ENCODE measurements at places on chromosomes 1 and 21. TPM values are rescaled to one million over a fixed set of nuclear protein-coding genes. Genes with fewer than 3 reads are reported as not detected.

GRCh38 chr1:35557118-35557610 lies at the start of gene KIAA0319L:
Gene KIAA0319L (minus strand): TSS chr1:35557403. CDS start chr1:35554491, 2,912 bp downstream.
- peaks cover 55% of the 10 kb centered on the region for H3K4me1 ChIP-seq
- H3K4me3 ChIP-seq = peak within 1 kb of the TSS; percentile 95
- peak within 1 kb of the TSS; percentile 89 for H3K27ac ChIP-seq
- peaks cover 11% of the 10 kb centered on the region for H3K36me3 ChIP-seq
- peaks cover 6% of the 10 kb centered on the region for H3K27me3 ChIP-seq

GRCh38 chr1:17416389-17416788 lies 23.1 kb downstream of the RCC2 start:
- peaks cover 2% of the 10 kb centered on the region for H3K27me3 ChIP-seq
- peaks cover 46% of the 10 kb centered on the region for H3K36me3 ChIP-seq
- H3K4me1 ChIP-seq = peaks cover 5% of the 10 kb centered on the region
- no peak overlapping the region for H3K27ac ChIP-seq
- H3K4me3 ChIP-seq = no peak overlapping the region

- H3K4me3 ChIP-seq = no peak overlapping the region
- H3K4me1 ChIP-seq = 0 out of 2 replicates have a peak, but pooled peaks cover 5% of the 10 kb centered on the region
- H3K27ac ChIP-seq = no peak overlapping the region
- no peak for DNase-seq
- H3K36me3 ChIP-seq = no peaks in the 10 kb centered on the region
Measured at GRCh38 chr1:206551986-206552326, 44.6 kb downstream of the RASSF5 start.

DNA sequence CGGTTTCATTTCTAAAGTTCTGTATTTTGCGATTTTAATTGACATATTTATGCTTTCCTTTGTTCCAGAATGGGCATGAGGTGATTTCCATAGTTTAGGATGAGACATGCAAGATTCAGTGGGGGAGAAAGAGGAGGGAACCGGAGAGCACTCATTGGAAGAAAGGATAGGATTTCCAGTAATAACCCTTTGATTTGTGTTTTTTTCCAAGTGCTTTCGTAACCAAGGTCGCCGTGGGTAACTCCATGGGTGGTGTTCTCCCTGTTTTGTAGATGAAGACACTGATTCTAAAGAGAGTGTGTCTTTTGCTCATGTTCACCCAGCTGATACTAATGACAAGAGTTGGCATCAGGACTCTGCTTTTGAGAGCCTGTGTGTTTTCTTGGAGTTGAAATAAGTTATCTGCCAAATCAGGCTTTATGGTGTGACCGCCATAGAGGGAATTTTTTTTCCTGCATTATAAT lies 170.1 kb downstream of the DHRS3 start:
- peaks cover 48% of the 10 kb centered on the region for H3K4me1 ChIP-seq
- H3K27me3 ChIP-seq = no peaks in the 10 kb centered on the region
- no peak for DNase-seq
- peaks cover 24% of the 10 kb centered on the region for H3K36me3 ChIP-seq
- H3K4me3 ChIP-seq = peak overlapping the region; percentile 16

ACOT11 gene
- total RNA-seq = 2.7 TPM

HSPB7 gene
- 18.6 TPM for total RNA-seq

ZMYND12 gene
- not detected for total RNA-seq

GRCh38 chr21:37364722-37365121 lies 1.9 kb upstream of the DYRK1A start:
- H3K4me1 ChIP-seq = peaks cover 22% of the 10 kb centered on the region
- no peak overlapping the region for H3K4me3 ChIP-seq
- DNase-seq = no peak
- peak overlapping the region; percentile 95 for H3K27ac ChIP-seq
- H3K27me3 ChIP-seq = no peaks in the 10 kb centered on the region

ZNF683 gene
- total RNA-seq = not detected

GRCh38 chr1:179599623-179600249 lies 8.1 kb downstream of the TDRD5 start:
- H3K27me3 ChIP-seq = no peaks in the 10 kb centered on the region
- DNase-seq = peak; percentile 30
- H3K4me1 ChIP-seq = no peaks in the 10 kb centered on the region
- no peak overlapping the region for H3K4me3 ChIP-seq
- H3K36me3 ChIP-seq = no peaks in the 10 kb centered on the region
- H3K27ac ChIP-seq = no peak overlapping the region

DNA sequence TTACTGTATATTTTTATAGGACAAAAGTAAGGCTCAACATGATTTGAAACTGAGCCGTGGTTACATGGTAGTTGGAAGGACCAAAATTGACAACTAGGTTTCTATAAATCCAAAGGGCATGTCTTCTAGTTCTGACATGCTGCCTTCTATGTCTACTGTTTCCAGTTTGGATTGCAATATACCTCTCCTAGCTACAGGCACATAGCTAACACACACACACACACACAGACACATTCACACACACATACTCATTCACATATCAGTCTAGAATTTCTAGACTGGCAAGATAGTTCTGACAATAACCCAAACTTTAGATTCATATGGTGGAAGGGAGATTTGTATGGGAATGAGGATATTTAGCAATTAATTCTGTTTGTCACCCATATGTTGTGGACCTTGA lies 544.8 kb upstream of the CAMK1G start:
- H3K4me3 ChIP-seq = no peak overlapping the region
- no peak overlapping the region for H3K27ac ChIP-seq
- H3K27me3 ChIP-seq = peaks cover 1% of the 10 kb centered on the region
- H3K36me3 ChIP-seq = no peaks in the 10 kb centered on the region

MEX3A gene
- 1.7 TPM for total RNA-seq

DNA sequence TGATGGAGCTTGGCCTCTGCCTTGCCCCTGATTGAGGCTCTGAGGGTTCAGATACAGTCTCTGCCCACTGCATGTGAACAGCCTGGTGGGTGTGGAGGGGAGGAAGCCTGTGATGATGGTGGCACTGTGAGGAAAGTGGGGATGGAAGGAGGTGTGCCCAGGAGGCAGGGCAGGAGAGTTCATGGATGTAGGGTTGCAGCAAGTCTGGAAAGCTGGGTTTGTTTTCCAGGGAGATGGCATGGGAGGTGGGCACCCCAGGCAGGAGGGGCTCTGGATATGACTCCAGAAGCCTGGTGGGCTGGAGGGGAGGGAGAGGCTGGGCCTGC lies 63.2 kb downstream of the ADARB1 start:
- no peaks in the 10 kb centered on the region for H3K36me3 ChIP-seq
- no peak overlapping the region for H3K27ac ChIP-seq
- H3K27me3 ChIP-seq = no peaks in the 10 kb centered on the region
- H3K4me3 ChIP-seq = no peak overlapping the region

GRCh38 chr1:94110021-94110761 lies 10.8 kb downstream of the ABCA4 start:
- no peaks in the 10 kb centered on the region for H3K36me3 ChIP-seq
- H3K4me1 ChIP-seq = peaks cover 25% of the 10 kb centered on the region
- no peak overlapping the region for H3K4me3 ChIP-seq
- peaks cover 22% of the 10 kb centered on the region for H3K27me3 ChIP-seq

SLAMF8 gene
- total RNA-seq = 0.24 TPM

GRCh38 chr1:171357179-171357578 lies 43.2 kb downstream of the FMO4 start:
- H3K4me3 ChIP-seq = no peak overlapping the region
- H3K4me1 ChIP-seq = peaks cover 5% of the 10 kb centered on the region
- no peak for DNase-seq
- no peaks in the 10 kb centered on the region for H3K36me3 ChIP-seq
- H3K27me3 ChIP-seq = peaks cover 11% of the 10 kb centered on the region
- no peak overlapping the region for H3K27ac ChIP-seq

DNA sequence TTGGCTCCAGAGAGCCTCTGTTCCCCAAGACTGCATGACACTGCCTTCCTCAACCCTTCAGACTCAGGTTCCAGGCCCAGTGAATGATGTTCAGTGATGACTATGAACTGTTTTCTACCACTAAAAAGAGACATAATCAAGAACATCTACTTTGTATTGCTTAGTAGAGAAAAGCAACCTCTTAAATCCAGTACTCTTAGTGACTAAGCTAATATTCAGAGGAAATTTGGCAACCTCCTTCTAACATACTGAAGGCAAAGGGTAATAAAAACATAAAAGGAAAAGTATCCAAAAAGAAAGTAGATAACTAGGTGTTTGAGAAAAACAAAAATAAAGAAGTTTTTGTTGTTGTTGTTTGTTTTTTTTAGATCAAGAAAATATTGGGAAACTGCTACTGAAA lies 153.3 kb upstream of the RUNX1 start:
- peak; percentile 45 for DNase-seq
- peak overlapping the region; percentile 99 for H3K27ac ChIP-seq
- peak overlapping the region; percentile 80 for H3K4me3 ChIP-seq
- H3K4me1 ChIP-seq = peaks cover 88% of the 10 kb centered on the region

DNA sequence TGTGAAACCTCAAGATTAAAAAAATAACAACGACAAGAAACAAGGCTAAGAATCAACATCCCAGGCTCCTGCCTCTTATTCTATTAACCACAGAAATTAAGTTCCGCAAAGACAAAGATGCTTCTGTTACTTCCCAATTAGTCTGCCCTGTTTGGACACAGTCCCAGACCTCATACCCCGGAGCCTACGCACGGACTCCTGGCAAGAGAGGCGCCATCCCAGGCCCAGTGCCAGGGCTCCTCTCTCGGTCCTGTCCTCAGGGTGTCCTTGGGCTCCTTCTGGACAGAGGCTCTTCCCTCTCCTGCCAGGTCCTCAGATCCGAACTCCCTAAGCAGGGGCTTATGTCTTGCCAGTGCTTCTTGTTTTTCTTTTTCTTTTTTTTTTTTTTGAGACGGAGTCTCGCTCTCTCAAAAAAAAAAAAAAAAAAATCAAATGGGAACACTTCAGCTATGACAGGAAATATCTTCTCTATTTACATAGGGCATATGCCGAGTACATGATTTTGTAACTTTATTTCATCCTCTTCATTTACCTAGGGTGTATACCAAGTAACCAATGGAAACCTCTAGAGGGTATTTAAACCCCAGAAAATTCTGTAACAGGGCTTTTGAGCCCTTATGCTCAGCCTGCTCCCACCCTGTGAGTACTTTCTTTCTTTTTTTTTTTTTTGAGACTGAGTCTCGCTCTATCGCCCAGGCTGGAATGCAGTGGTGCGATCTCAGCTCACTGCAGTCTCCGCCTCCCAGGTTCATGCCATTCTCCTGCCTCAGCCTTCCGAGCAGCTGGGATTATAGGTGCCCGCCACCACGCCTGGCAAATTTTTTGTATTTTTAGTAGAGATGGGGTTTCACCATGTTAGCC lies 11.7 kb upstream of the ENO1 start:
- peaks cover 31% of the 10 kb centered on the region for H3K4me1 ChIP-seq
- no peaks in the 10 kb centered on the region for H3K27me3 ChIP-seq
- peak overlapping the region; percentile 89 for H3K4me3 ChIP-seq
- H3K27ac ChIP-seq = peak overlapping the region; percentile 94
- H3K36me3 ChIP-seq = no peaks in the 10 kb centered on the region
- DNase-seq = peak; percentile 93

DNA sequence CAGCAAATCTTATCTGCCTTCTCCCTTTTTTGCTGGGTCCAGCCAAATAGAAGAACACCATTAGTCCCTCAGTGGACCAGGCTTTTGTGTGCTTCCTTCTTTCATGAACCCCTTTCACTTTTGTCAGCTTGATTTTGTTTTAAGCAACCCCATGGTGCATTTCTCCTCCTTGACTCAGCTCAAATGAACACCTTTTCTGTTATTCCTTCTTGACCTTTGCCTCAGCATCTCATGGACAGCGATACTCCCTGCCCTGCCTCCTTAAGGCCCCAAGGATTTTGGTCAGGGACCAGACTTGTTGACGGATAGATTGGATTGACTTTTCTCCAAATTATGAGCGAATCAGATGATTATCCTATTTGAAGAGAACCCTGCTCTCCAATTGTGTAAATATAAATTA lies 356.6 kb upstream of the USP24 start:
- no peak overlapping the region for H3K27ac ChIP-seq
- DNase-seq = no peak
- no peak overlapping the region for H3K4me3 ChIP-seq
- peaks cover 36% of the 10 kb centered on the region for H3K4me1 ChIP-seq
- H3K27me3 ChIP-seq = no peaks in the 10 kb centered on the region
- peaks cover 15% of the 10 kb centered on the region for H3K36me3 ChIP-seq

GRCh38 chr1:37662031-37662755 lies 27.5 kb upstream of the RSPO1 start:
- H3K4me3 ChIP-seq = no peak overlapping the region
- no peaks in the 10 kb centered on the region for H3K4me1 ChIP-seq
- H3K27ac ChIP-seq = no peak overlapping the region

GRCh38 chr1:238895911-238896310 lies 490.5 kb upstream of the CHRM3 start:
- H3K27ac ChIP-seq = no peak overlapping the region
- peaks cover 37% of the 10 kb centered on the region for H3K4me1 ChIP-seq
- no peak overlapping the region for H3K4me3 ChIP-seq
- H3K36me3 ChIP-seq = peaks cover 5% of the 10 kb centered on the region

- peaks cover 33% of the 10 kb centered on the region for H3K36me3 ChIP-seq
- H3K27ac ChIP-seq = no peak overlapping the region
- peaks cover 38% of the 10 kb centered on the region for H3K4me1 ChIP-seq
- DNase-seq = no peak
Measured at GRCh38 chr21:33841561-33841960, 74.0 kb downstream of the ATP5PO start.

DNA sequence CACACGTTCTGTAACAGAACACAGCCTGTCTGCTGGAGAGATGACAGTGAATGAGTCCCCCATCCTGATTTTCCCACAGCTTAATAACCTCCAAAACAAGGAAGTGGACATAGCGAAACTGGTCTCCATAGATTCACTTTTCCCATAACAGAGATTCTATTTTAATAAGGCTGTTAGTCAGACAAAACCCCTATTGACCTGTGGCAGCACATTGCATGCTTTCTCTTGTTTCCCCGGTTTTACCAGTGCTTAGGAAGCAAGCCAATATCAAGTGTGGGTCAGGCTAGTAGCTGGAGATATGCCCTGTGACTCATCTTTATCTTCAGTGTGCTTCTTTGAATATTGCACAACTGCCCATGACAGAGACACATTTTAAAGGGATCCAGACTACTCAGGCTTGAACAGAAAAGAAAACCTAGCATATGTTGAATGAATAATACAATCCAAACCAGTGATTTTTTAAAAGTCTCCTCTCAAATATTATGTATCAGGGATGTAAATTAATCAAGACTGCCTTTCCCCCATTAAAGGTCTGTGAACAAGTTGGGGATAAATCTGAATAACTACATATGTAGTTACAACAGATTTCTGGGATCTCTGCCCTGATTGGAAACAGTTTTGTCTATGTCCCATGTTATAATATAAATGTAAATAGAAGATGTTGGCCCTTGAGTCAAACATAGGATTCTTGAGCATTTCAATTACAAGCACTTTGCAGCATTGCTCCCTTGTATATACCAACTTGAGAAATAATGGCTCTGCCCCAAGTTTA lies 11.9 kb upstream of the CLDN8 start:
- H3K27me3 ChIP-seq = no peaks in the 10 kb centered on the region
- peak; percentile 48 for DNase-seq
- H3K4me1 ChIP-seq = no peaks in the 10 kb centered on the region
- no peak overlapping the region for H3K27ac ChIP-seq
- H3K36me3 ChIP-seq = no peaks in the 10 kb centered on the region
- H3K4me3 ChIP-seq = no peak overlapping the region

DNA sequence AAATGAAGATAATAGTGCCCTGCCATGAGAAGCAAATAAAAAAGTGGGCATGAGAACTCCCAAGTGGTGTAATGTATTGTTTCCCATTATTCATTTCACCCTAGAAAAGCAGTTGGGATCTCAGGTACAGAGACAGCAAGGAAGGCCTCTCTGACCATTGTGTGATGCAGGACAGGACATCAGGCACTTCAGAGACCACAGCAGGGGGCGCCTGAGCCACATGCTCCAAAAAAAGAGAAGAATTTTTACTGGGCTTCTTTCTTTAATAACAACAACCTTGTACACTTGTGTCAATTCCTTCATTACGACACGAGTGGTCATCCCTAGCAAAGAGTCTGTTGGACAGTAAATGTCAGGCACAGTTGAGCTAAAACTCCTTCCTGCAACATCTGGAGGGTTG lies 533.3 kb downstream of the OMA1 start:
- no peak for DNase-seq
- H3K36me3 ChIP-seq = no peaks in the 10 kb centered on the region
- no peak overlapping the region for H3K4me3 ChIP-seq
- no peaks in the 10 kb centered on the region for H3K4me1 ChIP-seq

PRAMEF7 gene
- not detected for total RNA-seq

Measured in HFFc6 (cell line).